ENCODE measurements at places on chromosomes 7 and 10.

- DNase-seq: no peak
Measured at GRCh38 chr10:86105181-86105580, 261.4 kb downstream of the GRID1 start.

GRCh38 chr7:25262586-25262985, 34.3 kb upstream of the NPVF start:
- DNase-seq: no peak

DNA sequence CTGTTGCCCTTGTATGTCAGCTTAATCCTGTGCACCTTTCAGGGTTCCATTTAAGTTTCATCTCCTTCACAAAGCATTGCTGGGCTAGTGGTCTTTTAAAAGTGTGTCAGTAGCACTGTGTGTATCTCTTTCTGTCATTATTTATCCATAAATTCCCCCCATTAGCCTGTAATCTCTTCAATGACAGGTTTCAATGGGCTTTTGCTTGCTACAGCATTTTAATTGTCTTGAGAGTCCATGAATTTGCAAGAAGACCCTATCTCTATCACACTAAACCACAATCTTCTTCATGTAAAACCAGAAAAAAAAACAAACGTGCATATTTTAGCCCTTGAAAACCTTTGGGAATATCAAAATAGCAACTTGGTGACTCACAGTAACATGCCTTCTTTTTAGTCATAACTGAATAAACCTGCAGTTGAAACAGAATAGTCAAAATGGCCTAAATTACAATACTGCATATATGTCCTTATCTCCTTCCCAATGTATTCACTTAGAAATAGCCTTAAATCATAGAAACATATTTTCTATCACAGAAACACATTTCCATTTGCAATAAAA, 118.6 kb downstream of the PON1 start:
- no peak for DNase-seq

- DNase-seq: no peak
Measured at GRCh38 chr10:110263164-110263563, 41.6 kb downstream of the SMNDC1 start.

- no peak for DNase-seq
Measured at GRCh38 chr10:72738486-72738885, 46.5 kb downstream of the MCU start.

DNA sequence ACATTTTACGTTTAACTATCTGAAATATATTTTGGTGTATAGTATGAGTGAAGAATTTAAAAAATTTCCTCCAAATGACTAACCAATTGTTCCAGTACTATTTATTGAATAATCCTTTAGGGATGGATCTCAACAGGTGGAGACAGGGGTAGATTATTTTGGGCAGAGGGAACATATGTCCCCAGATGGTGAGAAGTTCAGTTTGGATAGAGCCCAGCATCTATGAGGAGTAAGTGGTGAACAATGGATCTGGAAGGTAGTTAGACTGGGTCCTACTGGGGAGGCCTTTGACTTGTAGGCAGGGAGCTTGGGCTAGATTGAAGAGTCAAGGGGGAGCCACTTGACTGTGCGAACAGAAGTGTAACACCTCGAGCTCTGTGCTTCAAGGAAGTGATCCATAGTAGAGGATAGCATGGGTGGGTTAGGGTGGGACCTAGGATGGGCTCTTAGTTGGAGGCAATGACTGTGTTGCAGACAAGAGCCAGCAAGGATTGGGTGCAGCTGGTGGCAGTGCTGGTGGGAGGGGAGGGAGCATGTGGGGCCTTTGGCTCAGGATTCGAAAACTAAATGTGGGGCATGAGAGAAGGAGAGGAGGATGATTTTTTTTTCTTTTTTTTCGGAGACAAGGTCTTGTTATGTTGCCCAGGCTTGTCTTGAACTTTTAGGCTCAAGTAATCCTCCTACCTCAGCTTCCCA, 3.9 kb upstream of the PURB start:
- no peak for DNase-seq

GRCh38 chr10:95315509-95315908, 24.7 kb upstream of the PDLIM1 start:
- no peak for DNase-seq

DNA sequence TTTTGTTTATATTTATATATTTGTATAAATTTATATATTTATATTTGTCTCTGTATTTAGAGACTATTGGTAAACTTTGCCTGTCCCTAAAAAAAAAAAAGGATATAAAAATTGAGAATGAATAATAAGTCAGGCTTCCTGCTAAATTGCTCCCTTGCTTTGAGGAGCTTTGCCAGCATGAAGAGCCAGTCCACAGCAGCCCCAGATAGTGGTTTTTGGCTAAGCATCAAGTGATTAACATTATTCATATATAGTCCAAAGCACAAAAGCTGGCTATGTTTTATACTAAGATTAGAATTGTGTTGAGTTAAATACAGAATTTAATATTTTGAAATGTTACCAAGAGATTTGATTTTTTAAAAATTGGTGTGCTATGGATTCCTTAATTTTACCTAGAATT, 264.9 kb upstream of the FERD3L start:
- DNase-seq: no peak

DNA sequence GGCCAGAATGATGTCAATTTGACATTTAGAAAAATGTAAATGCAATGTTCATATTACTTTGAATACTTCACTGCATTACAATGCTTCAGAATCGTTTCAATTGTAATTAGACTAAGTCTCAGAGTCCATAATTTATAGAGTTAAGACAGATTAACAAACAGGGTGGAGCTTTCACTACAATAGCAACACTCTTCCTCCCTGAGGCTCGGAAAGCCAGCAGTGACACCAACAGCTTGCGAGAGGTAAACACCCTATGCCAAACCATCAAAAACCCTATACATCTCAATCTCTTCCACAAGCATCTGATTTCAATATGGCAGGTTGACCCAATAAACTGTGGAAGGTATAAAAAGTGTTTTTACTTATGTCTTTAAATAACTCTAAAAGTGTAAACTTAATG, 72.2 kb downstream of the DOCK4 start:
- DNase-seq: no peak

DNA sequence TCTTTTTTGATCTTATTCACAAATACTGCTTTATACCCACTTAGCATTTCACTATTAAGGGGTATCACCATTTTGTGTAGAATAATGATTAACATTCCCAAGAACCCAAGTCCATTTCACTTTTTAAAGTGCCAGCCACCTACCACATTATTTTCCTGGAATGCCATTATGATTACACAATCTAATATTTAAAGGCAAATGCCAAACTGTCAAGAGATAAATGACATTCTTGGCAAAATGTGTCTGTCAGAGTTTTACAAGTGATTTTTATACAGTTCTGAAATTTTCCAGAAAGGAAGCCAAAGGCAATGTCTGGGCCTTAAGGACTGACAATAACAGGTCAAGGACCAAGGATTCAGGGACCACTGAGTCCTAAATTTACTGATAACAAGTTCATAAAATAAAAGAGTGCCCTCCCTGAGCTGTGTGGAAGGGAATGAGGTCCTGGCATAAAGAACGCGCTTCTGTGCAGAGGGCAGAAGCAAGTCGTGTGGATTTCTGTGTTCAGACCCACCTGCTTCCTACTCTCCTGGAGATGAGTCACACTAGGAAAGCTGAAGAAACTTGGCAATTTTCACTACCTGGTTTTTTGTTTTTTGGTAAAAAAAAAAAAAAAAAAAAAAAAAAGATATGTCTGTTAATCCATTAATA, 66.5 kb downstream of the UBE2H start:
- DNase-seq: no peak

- DNase-seq: no peak
Measured at GRCh38 chr10:93065675-93066543, 5.3 kb downstream of the CYP26C1 start.

- peak; percentile 57 for DNase-seq
Measured at GRCh38 chr10:97553575-97554031, 19.0 kb upstream of the ANKRD2 start.

Measured in OCI-LY7 (cell line).